CMK (cell line): ENCODE measurements at places on chromosomes 4 and X.

DNA sequence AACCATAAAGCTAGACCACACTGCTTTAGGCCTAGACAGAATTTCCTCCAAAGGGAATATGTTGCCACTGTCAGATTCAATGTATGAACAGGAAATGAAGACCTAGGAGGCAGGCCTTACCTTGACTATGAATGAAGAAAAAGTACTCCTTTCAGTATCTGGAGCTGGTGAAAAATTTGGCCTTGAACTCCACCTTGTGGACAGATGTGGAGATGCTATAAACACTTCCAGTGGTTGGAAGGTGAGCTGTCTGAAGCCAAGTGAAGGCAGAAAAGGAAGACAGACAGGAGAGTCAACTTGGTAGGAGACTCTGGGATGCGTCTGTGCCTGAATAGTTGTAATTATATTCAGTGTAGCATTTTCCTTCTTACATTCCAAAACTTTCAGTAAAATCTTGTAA, 17.2 kb downstream of the SPIN3 start:
- no peak for DNase-seq

DNA sequence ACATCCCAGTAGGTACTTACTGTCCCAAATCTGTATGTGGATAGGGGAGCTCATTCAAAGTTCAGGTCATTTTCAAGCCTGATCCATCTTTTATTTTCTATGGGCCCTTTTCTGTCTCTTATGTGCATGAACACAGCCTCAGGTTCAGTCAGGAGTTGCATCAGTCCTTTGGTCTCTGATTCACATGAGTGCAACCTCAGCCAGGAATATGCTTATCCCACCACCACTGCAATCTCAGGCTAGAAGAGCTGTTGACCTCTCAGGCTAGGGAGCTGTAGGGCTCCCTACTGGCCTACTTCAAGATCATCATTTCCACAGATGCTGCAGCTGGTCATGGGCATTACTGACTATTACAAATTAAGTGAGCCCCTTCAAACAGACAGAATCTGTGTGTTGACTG, 27.2 kb downstream of the AASDH start:
- DNase-seq, result no peak

- DNase-seq, result no peak
Observed at GRCh38 chrX:33211356-33212260, at the start of gene DMD. TSS of gene DMD (minus strand) at chrX:33211549. CDS start at chrX:33211312, 237 bp downstream.

GRCh38 chr4:26237916-26238315, 82.9 kb upstream of the RBPJ start:
- no peak for DNase-seq

- no peak for DNase-seq
Observed at GRCh38 chrX:118988911-118989310, 14.5 kb downstream of the LONRF3 start.

GRCh38 chr4:176150356-176150682, 45.1 kb downstream of the SPATA4 start:
- DNase-seq, result no peak

DNA sequence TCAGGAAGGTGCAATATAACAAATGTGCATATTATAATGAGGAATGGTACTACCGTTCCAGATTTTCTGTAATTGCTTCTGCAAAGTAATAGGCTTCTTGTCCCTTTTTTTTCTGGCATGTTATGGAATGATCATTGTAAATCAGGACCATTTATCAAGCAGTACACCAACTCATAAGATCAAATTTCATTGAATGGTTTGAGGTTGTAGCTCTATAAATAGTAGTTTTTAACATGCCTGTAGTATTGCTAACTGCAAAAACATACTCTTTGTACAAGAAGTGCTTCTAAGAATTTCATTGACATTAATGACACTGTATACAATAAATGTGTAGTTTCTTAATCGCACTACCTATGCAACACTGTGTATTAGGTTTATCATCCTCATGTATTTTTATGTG, 12.6 kb downstream of the IBSP start:
- no peak for DNase-seq

- no peak for DNase-seq
Observed at GRCh38 chr4:168831919-168832762, 177.9 kb downstream of the CBR4 start.

DNA sequence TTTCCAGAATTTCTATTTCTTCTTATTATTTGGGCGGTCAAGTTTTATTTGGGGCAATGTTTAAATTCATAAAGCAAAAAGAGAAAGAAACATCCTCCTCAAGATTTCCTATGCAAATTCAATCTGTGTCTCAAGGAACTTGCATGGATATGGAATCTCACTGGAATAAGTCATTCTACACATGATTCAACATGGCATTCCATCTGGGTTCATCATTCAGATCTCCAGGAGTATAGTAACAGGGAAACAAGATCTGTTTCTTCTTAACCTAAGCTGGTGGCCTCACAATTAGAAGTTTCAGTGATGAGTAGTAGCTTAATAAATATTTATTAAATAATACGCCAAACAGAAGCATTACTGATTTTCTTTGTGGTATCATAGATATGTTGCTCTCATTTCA, 19.8 kb downstream of the KLHL34 start:
- DNase-seq, result no peak

GRCh38 chr4:76271248-76271647, 19.7 kb downstream of the FAM47E start:
- DNase-seq, result no peak

- DNase-seq, result no peak
Observed at GRCh38 chr4:17920681-17921080, 100.9 kb downstream of the LCORL start.

DNA sequence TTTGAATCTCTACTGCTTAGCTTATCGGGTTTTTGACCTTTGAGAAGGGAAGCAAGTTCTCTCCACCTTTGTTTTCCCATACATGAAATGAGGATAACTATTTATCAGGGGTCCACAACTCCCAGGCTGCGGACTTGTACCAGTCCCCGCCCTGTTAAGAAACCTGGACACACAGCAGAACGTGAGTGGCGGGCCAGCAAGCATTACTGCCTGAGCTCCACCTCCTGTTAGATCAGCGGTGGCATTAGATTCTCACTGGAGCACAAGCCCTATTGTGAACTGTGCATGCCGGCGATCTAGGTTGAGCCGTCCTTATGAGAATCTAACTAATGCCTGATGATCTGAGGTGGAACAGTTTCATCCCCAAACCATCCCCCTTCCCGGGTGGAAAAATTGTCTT, 579.5 kb downstream of the GALNTL6 start:
- no peak for DNase-seq

GRCh38 chr4:134132086-134132783, 69.4 kb downstream of the PABPC4L start:
- no peak for DNase-seq

GRCh38 chrX:145729635-145730034, 88.0 kb upstream of the SLITRK2 start:
- DNase-seq, result no peak

GRCh38 chr4:59037812-59038211, 1927.6 kb upstream of the IGFBP7 start:
- no peak for DNase-seq

- DNase-seq, result no peak
Observed at GRCh38 chr4:42385516-42385915, 11.8 kb upstream of the SHISA3 start.

- no peak for DNase-seq
Observed at GRCh38 chrX:70352496-70352895, 62.6 kb downstream of the KIF4A start.

DNA sequence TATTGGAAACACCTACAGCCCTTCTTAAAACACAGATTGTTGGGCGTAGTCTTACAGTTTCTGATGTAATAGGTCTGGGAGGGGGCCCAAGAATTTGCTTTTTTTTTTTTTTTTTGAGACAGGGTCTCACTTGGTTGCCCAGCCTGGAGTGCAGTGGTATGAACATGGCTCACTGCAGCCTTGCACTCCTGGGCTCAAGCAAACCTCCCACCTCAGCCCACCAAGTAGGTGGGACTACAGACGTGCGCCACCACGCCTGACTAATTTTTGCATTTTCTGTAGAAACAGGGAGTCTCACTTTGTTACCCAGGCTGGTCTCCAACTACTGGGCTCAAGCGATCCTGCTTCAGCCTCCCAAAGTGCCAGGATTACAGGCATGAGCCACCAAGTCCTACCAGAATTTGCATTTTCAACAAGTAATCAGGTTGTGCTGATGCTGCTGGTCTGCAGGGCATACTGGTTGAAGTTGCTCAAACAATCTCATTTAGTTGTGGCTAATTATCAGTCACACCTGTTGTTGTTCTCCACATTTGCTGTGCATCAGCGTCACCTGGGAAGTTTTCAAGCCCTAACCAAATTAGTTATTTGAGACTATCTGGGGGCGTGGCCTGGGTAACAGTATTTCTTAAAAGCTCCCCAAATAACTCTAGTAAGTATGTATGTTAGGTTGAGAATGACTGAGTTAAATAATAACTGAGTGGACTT, 14.0 kb downstream of the TMEM154 start:
- no peak for DNase-seq

DNA sequence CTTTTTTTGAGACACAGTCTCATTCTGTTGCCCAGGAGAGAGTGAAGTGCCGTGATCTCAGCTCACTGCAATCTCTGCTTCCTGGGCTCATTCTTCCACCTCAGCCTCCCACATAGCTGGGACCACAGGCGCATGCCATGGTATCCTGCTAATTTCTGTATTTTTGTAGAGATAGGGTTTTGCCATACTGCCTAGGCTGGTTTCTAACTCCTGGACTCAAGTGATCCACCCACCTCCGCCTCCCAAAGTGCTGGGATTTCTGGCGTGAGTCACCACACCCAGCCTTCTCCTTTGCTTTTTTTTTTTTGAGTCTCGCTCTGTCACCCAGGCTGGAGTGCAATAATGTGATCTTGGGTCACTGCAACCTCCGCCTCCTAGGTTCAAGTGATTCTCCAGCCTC, 94.1 kb downstream of the PDS5A start:
- no peak for DNase-seq

GRCh38 chrX:118383120-118383519, 37.2 kb downstream of the WDR44 start:
- no peak for DNase-seq

GRCh38 chr4:70706044-70706461, 15.7 kb upstream of the RUFY3 start:
- no peak for DNase-seq

DNA sequence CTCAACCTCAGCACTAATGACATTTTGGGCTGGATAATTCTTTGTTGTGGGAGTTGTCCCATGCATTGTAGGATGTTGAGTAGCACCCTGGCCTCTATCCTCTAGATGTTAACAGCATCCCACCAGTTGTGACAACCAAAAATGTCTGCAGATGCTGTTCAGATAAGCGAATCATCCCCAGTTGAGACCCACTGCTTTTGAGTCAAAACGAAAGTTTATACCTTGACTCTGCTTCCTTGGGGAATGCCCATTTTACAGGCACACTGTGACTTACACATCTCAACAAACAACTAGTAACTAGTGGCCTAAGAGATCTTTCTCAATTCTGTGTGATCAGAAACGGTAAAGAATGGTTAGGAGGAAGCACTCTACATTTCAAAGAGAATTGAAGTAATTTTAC, 37.0 kb downstream of the SEPSECS start:
- DNase-seq, result no peak

- DNase-seq, result no peak
Observed at GRCh38 chr4:68617003-68617698, 41.0 kb upstream of the UGT2B17 start.

DNA sequence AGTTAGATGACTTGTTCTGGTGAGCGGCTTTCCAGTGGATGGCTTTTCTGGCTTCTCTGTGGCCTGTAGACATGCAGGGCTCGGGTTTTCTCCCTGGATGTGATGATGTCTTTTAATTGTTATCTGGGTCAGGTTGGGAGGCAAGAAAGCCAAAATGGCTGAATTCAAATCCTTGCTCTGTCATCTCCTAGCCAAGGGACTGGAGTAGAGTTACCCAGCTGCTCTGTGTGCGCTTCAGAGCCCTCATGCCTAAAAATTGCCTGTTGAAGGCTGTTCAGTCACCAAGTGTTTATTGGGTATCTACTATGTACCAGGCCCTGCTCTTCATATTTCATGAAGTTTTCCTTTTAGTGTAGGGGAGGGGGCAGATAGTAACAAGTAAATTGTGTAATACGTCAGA, 7.3 kb downstream of the DCUN1D4 start:
- no peak for DNase-seq

DNA sequence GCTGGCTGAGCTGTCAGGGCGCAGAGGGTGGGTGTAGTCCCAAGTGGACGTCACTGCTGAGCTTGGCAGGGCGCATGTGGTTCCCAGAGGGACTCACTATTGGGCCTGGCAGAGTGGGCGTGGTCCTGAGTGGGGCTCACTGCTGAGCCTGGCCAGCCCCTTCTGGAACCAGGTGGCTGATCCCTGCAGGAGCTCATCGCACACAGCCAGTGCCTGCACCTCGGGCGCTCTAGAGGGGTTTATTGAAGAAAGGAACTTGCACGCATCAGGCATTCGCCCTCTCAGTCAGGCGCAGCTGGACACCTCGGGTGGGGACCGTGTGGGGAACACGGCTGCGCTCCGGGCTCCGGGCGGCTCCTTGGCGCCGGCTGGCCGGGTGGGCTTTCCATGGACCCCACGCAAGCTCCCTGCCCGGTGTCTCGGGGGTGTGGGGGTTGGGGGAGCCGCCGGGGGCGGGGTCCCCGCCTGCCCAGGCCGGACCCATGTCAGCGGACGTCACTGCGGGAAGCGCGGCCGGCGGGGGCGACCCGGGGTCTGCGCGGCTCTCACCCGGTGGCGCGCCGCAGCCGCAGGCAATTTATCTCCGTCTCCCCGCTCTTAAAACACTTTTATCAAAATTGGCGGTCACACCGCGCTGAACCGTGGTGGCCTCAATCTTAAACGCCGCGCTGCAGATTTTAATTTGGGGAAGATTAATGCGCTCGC, 65.4 kb upstream of the NKX1-1 start:
- DNase-seq, result no peak

GRCh38 chr4:102031406-102031805, 240.9 kb downstream of the BANK1 start:
- DNase-seq, result no peak

GRCh38 chr4:53855581-53856250, 208.7 kb downstream of the CHIC2 start:
- DNase-seq, result no peak

DNA sequence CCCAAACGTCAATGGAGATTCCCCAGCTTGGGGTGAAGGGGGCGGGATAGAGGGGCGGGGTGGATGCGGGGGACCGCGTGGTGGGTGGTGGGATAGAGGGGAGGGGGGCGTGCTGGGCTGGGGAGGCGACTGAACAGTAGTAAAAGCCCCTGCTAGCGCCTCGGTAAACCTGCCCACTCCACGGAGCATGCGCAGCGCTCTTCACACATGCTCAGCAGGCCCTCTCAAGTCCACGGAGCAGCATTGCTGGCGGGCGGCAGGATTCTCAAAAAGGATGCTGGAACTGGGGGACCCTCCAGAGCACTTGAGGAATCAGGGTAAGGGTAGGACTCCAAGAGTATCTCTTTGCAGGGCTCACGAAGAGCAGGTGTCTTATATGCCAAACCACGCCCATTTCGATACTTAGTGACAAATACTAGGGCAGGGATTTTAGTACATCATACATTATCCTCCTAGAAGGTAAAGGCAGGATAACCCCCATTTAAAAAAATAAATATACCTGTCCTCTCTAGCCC, 378 bp upstream of the RPS6KA6 start:
- DNase-seq, result no peak

GRCh38 chr4:183783991-183784553, 121.0 kb upstream of the STOX2 start:
- DNase-seq, result no peak
